Hypothalamus (tissue), 51 donors: ENCODE measurements at places on chromosomes 1 and 21.
A peak's percentile ranks its signal among the peaks of the same experiment; 100 is the strongest.

- DNase-seq: no peak
Observed at GRCh38 chr21:34105947-34106541, 32.7 kb downstream of the MRPS6 start.

- DNase-seq: no peak
Observed at GRCh38 chr1:8704866-8705506, 112.5 kb downstream of the RERE start.

DNA sequence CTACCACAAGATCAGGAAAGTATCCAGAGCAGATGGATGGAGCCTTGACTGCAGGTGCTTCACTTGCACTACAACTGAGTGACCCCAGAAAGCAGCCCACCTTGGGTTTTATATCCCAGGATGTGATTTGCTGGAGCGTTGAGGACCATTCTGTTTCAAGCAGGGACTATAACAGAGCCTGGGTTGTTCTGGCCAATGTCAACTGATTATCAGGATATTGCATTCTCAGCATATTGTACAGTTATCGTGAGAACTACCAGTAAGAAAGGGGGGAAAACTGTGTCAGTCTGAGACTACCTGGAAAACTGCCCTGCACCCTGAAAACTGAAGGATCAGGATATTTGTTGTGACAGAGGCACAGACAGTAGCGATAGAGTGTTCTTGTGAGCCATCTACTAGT is 8.0 kb downstream of the ZNF669 start:
- DNase-seq: no peak

- peak; percentile 85 for DNase-seq
Observed at GRCh38 chr1:39954870-39955546, at the start of gene MFSD2A. MFSD2A (plus strand) TSS chr1:39955145; CDS start chr1:39955293, 148 bp downstream.
